ENCODE measurements at places on chromosomes 2 and 18. TPM values are rescaled to one million over a fixed set of nuclear protein-coding genes. Genes with fewer than 3 reads are reported as not detected.

- DNase-seq = peak; percentile 87
- peaks cover 49% of the 10 kb centered on the region for H3K36me3 ChIP-seq
- peak overlapping the region; percentile 100 for H3K27ac ChIP-seq
- H3K4me1 ChIP-seq = peaks cover 51% of the 10 kb centered on the region
- H3K4me3 ChIP-seq = peak overlapping the region; percentile 83
Measured at GRCh38 chr18:74498712-74499627, 2.8 kb downstream of the CNDP2 start.

Gene OSBPL6
- 0.16 TPM for total RNA-seq

DNA sequence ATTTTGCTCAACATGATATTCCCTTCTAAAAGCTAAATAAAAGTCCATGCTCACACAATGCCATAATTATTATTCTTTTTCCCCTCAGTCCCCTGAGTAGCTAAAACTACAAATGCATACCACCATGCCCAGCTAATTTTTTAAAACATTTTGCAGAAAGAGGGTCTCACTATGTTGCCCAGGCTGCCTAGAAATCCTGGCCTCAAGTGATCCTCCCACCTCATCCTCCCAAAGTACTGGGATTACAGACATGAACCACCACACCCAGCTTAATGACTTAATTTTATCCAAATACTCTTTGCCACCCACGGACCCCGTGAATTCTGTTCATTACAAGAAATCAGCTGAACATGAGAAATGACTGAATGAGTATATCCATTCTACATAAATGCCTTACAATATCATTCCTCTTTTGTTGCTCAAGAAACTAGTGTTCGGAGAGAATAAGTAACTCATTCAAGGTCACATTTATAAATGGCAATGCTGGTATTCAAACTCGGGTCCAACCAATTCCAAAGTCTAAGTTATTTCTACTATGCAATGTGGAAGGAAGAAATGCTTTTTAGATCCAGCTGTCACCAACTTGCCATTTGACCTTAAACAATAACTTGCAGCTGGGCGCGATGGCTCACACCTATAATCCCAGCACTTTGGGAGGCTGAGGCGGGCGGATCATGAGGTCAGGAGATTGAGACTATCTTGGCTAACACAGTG, 59.8 kb downstream of the NOL10 start:
- H3K27ac ChIP-seq = no peak overlapping the region
- DNase-seq = no peak
- no peaks in the 10 kb centered on the region for H3K4me1 ChIP-seq
- no peaks in the 10 kb centered on the region for H3K27me3 ChIP-seq

DNA sequence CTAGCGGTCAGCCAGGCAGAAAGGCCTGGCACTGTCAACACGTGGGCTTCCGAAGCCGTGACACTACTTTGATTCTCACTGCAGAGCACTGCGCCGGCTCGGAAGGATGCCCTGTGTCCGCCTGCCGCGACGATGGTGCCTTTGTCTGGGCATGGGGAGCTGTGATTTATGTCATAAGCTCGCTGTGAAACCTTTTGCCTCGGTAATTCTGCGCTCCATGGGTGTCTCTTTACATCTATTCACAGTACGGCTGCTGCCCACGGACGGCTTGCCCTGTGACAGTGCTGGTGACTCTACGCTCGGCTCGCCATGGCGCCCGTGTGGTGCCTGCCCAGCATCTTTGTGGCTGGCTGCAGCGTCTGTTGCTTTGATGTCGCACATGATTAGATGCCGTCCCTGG, 43.1 kb upstream of the GBX2 start:
- H3K36me3 ChIP-seq = no peaks in the 10 kb centered on the region
- H3K4me3 ChIP-seq = no peak overlapping the region
- H3K4me1 ChIP-seq = no peaks in the 10 kb centered on the region
- no peaks in the 10 kb centered on the region for H3K27me3 ChIP-seq
- no peak overlapping the region for H3K27ac ChIP-seq

Gene PCARE
- total RNA-seq = not detected

Gene SCYGR8
- not detected for total RNA-seq

DNA sequence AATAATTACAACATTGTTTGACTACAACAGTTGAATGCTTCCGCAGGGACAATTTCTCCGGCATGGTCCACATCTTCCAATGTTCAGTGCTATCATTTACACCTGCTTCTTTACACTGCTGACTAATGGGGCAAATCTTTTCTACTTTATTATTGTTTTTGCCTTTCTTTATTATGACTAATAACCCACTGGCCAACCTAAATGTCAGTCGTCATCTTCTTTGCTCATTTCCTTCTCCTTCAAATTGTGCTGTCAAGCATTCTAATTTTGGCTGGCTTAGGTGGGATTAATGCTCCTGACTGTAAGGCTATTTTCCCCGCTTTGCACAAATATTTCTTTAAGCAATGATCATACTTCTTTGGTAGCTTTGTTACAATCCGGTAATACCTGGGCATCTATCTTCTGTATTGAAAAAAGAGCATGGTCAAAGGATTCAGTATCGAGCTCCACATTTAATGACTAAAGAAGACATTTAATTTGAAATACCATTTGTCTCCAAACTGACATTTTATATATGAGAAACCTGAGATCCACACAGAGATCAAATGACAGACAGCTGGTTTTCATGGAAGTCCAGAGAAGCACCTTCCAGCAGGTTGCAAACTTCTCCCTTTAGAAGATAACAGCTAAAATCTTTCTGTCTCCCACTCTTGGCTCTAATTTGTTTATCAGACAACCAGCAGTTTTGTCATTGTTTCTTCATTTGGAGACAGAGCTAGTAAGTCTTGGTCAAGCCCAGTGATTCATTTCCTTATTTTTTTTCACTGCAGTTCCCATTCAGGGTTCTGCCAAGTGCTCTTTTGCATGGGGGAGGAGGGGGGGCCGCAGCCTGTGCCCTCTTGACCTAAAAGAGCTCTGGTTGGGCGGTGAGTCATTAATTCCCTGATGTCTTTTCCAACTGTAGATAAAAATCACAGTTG, 132.9 kb downstream of the SOCS6 start:
- no peak for DNase-seq
- no peak overlapping the region for H3K27ac ChIP-seq
- H3K4me1 ChIP-seq = peaks cover 4% of the 10 kb centered on the region
- no peak overlapping the region for H3K4me3 ChIP-seq
- H3K27me3 ChIP-seq = peaks cover 6% of the 10 kb centered on the region

Gene SPIRE1
- total RNA-seq = 2.5 TPM

Gene CRYGC
- total RNA-seq = not detected

Data from activated CD8-positive, alpha-beta T cell treated with anti-CD3 and anti-CD28 coated beads, Interleukin-2, amount 10 ng/mL, durations not matched to agents 7 days and 5 days (primary cell).